ENCODE measurements at places on chromosomes 2 and 18.

DNA sequence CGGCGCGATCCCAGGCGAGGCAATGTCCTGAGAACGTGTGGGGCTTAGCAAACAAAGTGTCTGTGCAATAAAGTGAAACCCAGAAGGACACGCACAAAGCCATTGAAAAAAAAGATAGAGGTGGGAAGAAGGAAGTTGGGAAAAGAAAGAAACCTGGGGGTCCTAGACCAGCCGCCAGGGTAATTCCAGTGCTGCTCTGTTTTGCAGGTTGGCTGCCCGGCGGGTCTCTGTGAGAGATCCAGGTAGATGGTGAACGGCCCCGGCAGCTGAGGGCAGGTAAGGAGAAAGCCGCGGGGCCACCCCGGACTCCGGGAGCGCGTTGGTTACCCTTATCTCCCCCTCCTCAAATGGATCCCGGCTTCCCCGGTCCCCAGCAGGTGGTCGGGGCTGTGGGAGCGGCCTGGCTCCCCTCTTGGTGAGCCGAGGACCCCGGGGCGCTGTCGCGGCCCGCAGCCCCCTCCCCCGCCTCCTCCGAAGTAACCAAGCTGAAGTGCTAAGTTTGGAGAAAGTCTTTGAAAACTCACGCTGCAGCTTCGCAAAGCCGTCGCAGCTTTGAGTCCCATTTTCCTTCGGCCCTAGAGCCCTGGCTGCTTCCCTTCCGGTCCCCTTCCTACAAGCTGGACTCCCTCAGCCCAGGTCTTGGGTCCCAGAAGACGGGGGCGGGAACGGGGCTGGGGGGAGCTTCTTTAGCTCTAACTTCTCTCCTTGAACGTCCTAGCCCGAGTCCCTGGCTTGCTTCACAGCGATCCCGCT lies 588 bp downstream of the OTX1 start:
- no peak for DNase-seq

DNA sequence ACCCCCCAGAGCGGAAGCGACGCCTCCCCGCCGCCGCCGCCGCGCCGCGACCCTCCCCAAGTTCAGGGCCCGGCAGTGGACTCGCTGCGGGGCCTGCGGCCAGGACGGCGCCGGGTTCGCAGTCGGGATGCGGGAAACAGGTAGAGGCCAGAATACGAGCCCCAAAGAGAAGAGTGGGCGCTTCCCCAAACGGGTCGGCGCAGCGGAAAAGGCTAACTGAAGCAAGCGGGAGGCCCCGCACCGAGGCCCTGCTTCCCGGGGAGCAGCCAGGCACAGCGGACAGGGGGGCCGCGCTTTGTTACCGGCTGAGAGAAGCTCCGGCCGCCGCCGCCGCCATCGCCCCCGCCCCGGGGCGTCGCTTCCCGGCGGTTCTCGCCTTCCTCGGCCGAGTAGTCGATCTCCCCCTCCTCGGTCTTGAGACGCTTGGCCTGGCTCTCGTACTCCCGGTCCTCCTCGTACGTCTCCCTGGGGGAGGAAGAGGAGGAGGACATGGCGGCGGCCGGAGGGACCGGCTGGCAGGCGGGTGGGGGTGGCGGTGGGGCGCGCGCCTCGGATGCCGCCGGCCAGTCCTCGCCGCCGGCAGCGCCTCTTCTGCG lies 494 bp downstream of the HNRNPLL start:
- DNase-seq = no peak

DNA sequence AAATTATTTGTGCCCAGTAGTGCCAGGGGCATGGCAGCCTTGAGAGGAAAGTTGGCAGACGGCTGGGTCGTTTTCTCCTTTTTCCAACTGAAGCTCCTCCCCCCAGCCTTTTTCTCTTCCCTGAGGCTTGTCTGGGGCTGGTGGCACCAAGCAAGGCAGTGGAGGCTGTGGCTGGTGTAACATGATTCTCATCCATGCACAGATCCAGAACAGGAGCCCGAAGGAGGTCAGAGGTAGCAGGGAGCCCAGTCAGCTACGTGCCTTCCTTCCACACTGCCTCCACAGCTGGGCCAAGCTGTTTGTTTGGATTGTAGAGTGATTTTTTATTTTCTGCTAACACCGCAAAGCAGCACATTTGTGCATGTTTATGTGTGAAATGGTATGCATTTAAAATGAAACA lies 170.3 kb upstream of the MGAT5 start:
- peak; percentile 6 for DNase-seq

DNA sequence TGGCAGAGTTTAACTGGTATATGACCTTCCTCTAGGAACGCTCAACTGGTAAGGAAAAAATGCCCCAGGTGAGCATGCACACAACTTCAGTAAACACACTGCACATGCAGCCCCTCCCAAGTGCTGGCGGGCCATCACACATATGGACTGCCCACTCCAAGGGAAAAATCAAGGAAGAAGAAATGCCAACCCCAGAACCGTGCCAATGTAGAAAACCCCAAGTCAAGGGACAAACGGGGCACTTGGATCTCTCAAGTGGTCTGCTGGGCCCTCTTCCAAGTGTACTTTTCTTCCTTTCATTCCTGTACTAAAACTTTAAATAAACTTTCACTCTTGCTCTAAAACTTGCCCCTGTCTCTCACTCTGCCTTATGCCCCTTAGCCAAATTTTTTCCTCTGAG lies 76.4 kb upstream of the ACVR1 start:
- no peak for DNase-seq

DNA sequence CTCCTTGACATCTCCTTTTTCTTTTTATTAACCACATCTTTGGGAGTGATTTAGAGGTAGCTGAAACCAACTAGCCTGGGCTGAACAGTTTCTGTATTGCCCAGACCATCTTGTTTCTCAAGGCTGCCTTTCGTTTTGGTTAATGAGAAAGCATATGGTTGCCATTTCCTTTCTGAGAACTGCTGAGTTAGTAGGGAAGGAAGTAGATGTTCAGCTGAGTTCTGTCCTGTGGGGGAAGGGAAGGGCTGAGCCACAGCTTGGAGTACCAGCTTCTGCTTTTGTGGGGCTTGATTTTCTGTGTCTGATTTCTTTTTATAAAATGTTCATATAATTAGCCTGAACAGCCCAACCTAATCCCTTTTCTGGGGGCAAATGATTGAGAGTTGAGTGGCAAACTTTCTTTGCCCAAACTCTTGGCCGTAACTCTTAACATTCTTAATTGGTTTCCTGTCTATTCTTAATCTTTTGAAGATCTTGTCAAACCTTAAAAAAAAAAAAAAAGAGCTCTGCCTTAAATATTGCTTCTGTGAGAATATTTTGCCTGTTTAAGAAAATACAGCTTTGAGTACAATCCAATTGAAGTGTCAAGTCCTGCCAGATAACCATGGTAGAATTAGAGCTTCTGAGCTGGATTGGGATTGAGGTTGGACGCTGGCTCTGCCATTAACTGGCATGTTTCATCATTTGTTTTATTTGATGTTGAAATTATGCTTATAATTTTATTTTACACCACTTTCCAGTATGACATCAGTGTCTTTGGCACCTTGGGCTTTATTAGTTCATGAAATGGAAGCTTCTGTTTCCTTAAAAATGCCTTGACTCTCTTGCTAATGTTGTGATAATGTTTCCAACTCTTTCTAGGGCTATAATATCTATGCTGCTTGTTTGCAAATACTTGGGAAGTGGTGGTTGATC lies 1.9 kb upstream of the NABP1 start:
- DNase-seq = peak; percentile 77

DNA sequence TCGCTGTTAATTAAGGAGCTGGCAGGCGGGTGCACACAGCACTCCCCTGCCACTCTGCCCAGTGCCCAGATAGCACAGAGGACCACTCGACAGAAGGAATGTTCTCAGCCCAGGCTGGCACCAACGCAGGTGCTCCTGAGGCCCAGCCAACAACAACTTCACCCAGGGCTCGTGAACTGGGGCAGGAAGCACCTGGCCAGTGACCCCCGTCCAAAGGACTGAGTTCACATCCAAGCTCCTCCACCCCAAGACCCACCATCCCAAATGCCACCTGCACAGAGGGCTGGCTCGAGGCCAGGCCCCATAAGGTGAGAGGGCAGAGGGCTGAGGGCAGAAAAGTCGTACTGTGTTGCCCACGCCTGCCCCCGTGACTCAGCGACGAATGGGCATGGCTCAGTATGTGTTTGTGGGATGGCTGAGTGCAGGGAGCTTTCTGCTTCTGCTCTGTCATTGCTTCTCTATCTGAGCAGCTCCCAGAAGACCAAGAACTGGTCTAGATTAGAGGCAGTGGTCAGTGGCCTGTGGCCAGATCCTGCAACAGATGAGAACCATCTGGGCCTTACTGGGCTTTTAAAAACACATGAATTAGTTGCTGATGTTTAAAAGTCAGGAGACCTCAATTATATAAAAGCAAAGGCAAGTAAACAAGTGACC lies 68.4 kb downstream of the POLR1A start:
- DNase-seq = peak; percentile 95

GRCh38 chr2:26898480-26899078 lies 50.6 kb downstream of the DPYSL5 start:
- DNase-seq = no peak

DNA sequence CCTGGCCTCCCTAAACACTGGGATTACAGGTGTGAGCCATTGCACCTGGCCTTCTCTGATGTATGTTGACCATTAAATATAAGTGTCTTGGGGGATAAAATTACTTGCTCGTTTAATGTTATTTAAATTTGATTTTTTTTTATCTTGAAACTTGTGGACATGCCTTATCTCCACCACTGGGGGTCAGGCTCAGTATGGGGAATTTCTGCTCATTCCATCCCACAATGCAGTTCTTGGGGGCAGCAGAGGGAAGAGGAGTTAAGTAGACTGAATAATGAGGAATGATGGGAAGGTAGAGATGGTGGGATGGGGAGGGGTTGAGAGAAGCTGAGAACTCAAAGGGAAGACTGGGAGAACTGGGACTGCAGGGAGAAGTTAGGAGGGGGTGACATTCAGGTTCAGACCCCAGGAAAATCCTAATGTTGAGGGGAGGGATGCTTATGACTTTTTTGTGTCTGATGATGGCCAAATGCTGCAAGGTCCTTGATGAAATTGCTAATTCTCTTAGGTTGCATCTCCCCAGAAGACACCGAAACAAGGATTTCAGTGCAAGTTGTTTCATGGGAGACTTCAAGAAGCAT lies 174.2 kb downstream of the MIB1 start:
- peak; percentile 9 for DNase-seq

DNA sequence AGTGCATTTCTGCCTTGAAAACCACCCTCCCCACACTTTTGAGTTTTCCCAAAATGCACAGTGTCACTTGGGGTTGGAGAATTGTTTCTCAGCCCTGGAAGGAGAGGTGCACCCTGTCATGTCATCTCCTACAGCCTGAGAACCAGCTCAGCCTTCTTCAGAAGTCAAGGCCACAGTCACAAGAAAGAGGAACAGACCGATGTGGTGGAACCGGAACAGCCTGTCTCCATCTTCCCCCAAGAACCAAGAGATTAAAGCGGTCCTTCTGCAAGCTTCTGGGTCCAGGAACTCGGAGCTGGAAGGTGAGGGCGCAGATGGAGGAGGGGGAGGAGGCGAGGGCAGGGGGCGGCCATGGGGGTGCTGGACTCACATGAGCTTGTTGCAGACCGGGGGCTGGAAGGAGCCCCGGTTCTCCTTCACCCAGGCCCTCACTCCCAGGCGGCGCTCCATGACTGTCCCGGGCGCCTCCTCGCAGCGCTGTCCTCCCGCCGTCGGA lies 248 bp downstream of the HAAO start:
- no peak for DNase-seq

DNA sequence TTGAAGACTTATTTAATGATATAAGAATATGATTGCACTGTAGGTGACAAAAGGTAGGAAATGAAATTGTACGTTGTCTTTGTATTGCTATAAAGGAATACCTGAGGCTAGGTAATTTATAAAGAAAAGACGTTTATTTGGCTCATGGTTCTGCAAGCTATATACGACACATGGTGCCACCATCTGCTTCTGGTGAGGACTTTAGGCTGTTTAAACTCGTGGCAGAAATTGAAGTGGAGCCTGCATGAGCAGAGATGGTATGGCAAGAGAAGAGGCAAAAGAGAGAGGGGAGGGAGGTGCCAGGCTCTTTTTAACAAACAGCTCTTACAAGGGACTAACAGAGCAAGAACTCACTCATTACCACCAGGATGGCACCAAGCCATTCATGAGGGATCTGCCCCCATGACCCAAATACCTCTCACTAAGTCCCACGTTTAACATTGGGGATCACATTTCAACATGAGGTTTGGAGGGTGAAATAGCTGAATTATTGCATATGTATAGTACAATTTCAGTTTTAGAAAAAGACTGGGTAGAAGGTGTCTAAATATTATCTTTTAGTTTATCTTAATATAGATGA lies 86.8 kb downstream of the GULP1 start:
- peak; percentile 4 for DNase-seq

GRCh38 chr2:230541934-230542380 lies 126.0 kb downstream of the SP100 start:
- no peak for DNase-seq

- DNase-seq = no peak
Observed at GRCh38 chr2:219626540-219626939, 890 bp upstream of the SLC4A3 start.

- DNase-seq = no peak
Observed at GRCh38 chr18:25544546-25545287, 192.8 kb upstream of the ZNF521 start.

GRCh38 chr18:57569133-57569532 lies 17.4 kb downstream of the FECH start:
- DNase-seq = no peak

DNA sequence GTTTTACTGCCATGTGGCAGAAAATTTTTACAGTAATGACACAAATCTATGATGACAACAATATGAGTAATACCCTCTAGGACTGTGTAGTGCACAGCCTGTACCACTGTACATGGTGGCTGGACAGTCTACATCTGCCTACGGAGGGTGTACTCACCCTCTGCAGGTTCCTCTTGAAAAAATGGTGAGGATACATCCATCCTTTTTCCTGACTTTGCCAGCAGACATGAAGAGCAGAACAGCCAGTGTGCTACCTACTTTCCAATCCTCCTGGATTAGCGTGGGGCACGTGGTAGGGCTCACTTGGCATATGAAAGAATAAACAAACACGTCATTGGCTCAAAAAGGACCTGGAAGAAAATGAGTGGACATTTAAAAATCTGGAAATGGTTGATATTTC lies 62.6 kb downstream of the TRPM8 start:
- peak; percentile 59 for DNase-seq

DNA sequence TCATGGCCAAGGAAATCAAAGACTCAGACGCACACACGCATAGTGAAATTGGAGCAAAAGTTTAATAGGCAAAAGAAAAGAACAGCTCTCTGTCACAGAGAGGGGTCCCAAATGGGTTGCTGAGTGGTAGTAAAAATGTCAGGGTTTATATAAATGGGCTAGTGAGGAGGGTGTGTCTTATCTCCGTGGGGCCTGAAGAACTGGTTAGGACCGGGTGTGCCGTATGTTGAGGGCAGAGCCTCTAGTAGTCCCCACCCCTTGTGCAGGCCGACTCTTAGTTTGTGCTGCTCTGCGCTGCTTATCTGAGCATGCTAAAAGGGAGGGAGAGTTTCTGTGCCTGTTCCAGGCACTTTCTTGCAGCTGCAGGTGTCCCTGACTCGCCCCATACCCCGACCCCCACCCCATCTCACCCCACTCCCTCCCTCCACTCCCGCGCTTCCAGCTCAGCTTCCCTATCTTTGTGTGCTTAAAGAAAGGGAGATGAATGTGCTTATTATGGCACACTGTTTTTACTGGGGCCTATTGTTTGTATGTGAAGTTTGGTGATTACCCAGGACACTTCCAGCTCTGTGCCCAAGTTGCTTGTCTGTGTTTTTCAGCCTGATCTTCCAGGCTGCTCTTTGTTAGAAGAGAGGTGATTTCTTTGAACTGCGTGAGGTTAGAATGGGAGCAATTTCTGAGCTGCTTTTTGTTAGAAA lies 167.4 kb downstream of the SPAG16 start:
- DNase-seq = no peak
